ENCODE measurements at places on chromosomes 1 and 21.

DNA sequence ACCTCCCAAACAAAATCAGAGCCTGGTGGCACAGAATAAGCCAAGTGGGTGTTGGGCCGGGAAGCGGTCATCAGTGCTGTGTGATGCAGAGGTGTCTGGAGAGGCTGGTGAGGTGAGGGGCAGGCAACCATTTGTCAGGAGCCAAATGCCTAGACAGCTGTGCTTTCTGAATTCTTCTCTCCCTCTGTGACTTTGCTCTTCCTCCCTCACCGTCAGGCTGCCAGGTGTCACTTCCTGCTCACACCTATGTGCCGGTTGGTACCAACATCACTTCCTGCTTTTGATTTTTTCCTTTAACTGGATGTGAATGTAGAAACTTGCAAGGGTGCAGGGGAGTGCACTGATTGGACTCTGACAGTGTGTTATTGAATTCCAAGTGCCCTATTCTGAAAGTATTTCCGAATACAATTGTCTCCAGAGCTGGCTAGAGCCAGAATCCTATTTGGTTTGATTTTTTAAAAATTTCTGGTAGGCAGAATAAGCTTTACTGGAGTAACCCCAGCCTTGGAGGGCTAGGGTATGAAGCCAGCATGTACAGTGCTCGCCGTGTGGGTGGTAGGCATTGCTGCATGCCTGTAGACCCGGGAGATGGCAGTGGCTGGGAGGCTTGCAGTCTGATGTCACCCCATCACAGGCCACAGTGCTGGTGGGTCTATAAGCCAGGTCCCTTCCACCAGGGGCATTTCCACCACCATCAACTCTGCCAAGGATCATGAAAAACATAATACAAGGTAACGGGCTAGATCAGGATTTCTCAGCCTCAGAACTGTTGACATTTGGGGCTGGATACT is 210.9 kb downstream of the KAZN start:
- no peak for DNase-seq

DNA sequence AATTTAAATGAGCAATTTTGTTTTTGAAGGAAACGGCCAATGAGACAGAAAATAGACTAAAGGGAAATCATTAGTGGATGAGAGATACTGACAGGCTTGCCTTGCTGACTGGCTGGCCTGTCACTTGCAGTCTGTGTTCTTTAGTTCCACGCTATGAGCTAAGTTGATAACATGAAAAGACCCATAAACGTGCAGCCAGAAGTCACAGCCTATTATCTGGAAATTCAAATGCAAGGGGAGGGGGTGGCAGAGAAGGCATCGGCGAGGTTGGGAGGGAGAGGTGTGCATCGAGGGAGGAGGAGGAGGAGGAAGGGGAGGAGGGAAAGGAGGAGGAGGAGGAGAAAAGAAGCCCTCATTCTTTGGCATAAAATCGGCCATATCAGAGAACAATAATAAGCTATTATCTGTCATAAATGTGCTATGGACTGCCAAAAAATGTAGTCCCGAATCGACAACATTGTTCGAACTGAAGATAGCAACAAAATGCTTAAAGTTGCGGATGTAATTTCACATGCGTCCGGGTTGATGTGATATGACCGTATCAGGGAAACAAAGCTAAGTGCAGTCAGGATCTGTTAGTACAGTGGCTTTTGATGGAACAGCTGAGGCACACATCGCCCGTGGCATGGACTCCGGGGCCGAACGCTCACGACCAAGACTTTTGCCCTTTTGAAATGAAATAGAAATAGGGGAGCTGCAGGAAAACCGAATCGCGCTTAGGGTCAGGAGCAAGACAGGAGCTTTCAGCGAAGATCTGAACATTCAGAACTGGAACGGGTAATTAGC is 11.6 kb upstream of the BARHL2 start:
- DNase-seq, result no peak

GRCh38 chr1:50447961-50448360 is 24.7 kb upstream of the DMRTA2 start:
- DNase-seq, result no peak

- DNase-seq, result no peak
Observed at GRCh38 chr1:182493063-182493462, 43.1 kb downstream of the RGSL1 start.

- DNase-seq, result no peak
Observed at GRCh38 chr1:92291372-92291999, 7.3 kb downstream of the GLMN start.

DNA sequence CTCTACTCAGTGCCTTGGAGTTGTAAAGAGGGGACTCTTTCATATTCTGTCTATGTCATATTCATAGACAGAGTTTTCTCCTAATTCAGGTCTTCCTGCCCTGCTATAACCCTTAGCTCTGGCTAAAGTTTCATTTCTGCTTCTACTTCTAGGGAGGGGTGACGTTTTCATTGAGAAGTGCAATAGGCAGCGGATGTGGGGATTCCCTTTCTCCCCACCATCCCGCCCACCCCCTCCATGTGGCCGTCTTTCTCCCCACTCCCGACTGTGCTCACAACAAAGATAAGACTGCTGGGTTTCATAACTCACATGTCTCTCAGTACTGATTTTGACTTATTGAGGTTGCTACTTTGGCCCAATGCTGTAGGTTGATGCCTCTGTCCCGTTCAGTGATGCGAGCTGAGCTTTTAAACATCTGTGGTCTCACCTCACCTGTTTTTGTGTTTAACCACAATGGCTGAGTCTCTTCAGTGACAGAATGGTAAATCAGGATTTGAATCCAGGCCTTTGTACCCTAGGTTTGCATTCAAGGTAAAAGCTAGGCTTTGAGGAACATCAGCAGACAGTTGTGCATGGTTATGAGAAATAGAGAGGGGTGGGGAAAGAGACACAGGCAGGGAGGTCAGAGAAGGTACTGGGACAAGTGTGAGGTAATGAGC is 7.8 kb upstream of the KIF14 start:
- DNase-seq, result peak; percentile 53

- DNase-seq, result no peak
Observed at GRCh38 chr1:224454402-224455055, 19.9 kb upstream of the WDR26 start.

DNA sequence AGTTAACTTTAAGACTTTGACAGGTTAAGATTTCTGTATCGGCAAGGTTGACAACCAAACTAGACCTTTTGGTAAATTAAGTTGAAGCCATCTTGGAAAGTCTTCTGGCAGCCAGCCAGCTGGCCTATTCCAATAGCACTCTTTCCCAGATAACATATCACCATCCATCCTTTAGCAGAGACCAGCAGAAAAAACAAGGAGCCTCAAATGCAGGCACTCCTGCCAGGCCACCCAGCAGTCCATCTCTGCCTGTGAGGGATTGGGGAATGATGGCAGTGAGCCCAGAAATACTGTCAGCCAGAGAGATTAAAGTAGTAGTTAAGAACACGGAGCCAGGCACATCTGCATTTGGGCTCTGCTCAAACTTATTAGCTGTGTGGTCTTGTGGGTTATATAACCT is 19.4 kb downstream of the ZBTB40 start:
- DNase-seq, result no peak

- DNase-seq, result no peak
Observed at GRCh38 chr1:197770243-197770642, 5.0 kb downstream of the DENND1B start.

DNA sequence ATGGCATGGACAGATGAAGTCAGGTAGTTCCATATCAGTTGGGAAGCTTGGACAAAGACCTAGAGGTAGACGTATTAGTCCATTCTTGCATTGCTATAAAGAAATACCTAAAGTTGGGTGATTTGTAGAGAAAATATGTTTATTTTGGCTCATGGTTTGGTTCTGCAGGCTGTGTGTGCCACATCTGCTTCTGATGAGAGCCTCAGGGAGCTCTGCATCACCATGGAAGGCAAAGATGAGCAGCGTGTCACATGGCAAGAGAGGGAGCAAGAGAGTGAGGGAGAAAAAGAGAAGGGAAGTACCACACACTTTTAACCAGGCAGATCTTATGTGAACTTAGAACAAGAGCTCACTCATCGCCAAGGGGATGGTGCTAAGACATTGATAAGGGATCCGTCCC is 9.0 kb downstream of the TSACC start:
- DNase-seq, result no peak

- DNase-seq, result no peak
Observed at GRCh38 chr1:211229365-211229759, 29.8 kb upstream of the RCOR3 start.

DNA sequence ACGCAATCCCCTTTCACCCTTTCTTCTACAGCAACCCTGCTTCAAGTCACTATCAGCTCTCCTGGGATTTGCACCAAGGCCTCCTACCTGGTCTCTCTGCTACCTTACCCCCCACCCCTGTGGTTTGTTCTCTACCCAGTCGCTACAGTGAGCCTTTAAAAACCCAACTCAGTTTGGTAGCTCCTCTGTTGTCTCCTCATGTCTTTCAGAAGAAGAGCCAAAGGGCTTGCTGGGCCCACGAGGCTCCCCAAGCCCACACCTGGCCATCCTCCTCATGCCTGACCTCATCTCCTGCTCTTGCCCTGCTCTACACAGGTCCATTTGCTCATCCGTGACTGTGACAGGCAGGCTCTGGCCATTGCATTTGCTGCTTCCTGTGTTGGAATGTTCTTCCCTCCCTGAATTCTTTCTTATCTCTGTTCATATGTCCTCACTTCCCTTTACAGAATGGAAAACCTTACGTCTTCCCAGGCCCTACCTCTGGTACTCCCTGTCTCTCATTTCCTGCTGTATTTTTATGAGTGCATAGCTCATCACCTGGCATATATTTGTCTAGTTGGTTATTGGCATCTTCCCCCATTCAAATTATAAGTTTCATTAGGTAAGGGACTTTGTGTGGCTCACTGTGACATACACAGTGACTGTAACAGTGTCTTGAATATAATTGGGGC is 3.3 kb downstream of the RGS16 start:
- no peak for DNase-seq

DNA sequence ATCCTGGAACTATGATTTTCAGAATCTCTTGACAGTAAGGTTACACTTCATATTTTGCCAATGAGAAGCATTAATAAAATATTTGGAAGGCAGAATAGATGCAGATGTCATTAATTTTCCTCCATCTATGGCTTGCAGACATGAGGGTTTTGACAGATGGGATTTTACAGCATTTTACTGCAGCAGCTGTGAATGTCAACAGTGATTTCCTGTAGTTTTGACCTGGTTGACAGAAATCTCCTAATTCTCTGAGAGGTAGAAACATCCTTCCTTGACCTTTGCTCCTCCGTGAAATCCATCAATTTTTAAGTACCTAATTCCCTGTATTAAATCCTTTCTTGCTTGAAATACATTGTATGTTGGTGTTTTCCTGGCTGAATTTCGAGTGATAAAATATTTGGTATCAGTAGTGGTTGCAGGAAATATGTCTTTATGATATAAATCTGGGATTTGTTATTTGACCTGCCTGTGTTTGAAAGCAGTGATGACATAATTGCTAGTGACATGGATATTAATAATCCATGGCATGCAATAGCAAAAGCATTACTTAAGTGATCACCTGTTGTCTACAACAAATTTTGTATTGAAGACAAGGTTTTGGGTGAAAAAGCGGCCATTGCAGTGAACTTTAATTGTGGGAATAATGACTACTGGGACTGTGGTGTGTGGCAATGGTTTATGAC is 73.9 kb downstream of the HLX start:
- DNase-seq, result no peak

DNA sequence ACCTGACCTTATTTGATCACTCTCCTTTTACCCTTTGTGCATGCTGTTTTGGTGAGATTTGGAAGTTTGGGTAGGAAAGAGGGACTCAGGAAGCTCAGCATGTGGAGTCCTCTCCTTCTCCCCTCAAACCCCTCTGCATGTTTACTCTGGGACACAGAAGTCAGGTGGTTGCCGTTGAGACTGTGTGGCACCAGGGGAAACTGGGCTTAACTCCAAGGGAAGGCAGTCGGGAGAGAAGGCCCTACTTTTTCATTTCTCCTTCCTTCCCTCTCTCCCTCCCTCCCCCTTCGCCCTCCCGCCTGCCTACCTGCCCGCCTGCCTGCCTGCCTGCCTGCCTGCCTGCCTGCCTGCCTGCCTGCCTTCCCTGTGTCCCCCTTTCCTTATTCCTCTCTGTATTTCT is 34.8 kb upstream of the TTC22 start:
- DNase-seq, result no peak

- DNase-seq, result no peak
Observed at GRCh38 chr1:153655333-153655732, 3.2 kb upstream of the SNAPIN start.

DNA sequence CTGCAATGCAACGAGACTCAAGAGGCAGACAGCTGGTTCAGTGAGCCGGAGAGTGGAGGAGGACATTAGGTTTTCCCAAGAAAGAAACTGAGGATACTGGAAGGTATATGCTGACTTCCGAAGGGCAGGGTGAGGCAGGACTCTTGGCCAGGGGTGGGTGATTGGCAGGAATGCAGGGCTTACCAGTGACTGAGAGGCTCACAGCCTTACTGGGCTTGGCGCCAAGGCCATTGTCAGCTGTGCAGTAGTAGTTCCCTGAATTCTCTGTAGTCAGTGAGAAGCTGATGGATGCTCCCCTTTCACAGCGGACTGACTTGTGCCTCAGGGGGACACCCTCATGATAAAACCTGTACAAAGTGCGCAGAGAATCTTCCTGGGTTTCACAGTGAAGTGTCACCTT is 9.6 kb downstream of the FCRL5 start:
- no peak for DNase-seq

DNA sequence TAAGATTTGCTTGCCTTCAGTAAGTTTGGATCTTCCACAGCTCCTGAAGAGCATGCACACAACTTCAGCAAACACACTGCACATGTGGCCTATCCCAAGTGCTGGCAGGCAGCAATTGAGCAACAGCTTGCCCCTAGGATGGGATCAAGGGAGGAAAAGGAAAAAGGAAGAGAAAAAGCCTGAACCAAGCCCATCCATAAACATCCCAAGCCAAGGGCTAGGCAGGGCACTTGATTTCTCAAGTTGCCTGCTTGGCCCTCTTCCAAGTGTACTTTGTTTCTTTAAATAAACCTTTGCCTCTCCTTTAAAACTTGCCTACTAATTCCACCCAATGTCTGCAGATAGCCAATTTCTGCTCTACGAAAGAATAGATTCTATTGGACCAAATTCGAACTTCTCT is 49.0 kb upstream of the OLFM3 start:
- DNase-seq, result no peak

DNA sequence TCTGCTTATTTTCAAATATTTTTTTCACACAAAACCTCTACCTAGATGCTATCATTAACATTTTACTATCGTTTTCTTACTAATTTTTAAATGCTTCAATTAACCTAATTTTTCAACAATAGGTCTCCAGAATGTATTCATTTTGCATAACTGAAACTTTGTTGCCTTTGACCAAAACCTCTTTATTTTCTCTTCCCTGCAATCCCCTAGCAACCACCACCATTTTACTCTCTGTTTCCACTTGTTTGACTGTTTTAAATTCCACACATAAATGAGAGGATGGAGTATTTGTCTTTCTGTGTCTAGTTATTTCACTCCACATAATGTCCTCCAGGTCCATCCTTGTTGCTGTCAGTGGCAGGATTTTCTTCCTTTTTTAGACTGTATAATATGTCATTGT is 9.5 kb upstream of the F13B start:
- DNase-seq, result no peak

DNA sequence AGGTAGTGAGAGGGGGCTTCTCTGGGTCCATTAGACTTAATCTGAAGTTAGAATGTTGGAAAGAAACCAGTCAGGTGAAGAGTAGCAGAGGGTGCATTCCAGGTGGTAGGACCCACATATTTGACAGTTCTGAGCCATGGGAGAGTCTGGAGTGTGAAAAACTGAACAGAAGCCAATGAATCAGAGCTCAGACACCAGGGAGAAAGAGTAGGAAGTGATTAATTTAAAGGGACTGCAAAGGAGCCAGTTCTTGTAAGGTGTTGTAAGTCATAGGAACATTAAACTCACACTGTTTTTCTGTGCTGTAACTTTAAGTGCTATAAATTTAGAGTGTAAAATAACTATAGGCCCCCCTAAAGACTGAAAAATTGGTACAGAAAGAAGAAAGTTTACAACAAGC is 5.9 kb upstream of the DHX9 start:
- DNase-seq, result no peak

All from activated T-cell treated with anti-CD3 and anti-CD28 coated beads for 48 hours (primary cell).